AG09309 (cell line): ENCODE measurements at places on chromosomes 2 and 18.

GRCh38 chr2:30301551-30301950 is 70.2 kb downstream of the LBH start:
- no peak for DNase-seq

DNA sequence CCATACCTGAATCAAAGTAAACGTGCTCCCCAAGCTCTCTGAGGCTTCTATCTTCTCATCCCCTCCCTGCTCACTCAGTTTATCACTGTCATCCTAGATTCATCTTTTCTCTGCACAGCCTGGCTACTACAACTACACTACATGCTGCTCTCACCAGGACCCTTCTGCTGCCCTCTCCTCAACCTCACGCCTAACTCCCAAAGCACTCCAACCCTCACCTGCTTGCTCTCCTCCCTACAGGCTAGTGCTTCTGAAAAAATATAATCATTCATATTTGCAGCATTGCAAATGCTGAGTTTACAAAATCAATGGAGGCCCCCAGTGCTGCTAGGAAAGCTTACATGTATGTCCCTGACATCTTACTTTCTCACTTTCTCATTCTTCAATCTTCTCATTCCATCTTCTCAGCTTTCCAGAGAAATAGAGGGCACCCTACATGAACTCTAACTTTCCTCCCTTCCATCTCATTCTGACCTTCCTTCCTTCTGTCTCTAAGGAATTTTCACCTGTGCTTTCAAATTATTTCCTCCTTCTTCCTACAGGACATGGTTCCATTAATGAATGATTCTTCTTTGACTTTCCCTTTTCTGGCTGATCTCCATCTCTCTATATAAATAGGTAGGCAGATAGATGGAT is 36.3 kb downstream of the EVA1A start:
- no peak for DNase-seq

DNA sequence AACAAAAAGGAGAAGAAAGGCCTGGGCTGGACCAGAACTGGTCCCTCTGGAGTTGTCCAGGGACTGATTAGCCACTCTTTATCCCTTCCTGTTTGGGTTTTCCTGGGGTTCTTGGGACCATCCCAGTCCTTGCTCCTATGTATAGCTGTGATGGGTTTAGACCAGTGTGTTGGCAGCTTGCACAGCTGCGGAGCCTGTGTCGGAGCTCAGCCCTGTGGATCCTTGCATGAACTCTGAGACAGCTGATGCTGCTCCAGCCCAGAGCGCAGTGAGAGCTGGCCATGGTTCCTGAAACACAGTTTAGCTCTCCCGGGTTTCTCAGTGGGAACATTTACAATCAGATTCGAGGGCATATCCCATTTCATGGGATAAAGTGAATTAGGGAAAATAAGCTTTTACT is 16.9 kb downstream of the IMPA2 start:
- no peak for DNase-seq

- DNase-seq = no peak
Observed at GRCh38 chr2:69013142-69013839, at the start of gene ANTXR1. ANTXR1 (plus strand) TSS chr2:69013179; CDS start chr2:69013500, 321 bp downstream.

- no peak for DNase-seq
Observed at GRCh38 chr2:7017671-7018281, 100.6 kb downstream of the RNF144A start.

- no peak for DNase-seq
Observed at GRCh38 chr2:191302459-191303139, 57.4 kb downstream of the MYO1B start.

DNA sequence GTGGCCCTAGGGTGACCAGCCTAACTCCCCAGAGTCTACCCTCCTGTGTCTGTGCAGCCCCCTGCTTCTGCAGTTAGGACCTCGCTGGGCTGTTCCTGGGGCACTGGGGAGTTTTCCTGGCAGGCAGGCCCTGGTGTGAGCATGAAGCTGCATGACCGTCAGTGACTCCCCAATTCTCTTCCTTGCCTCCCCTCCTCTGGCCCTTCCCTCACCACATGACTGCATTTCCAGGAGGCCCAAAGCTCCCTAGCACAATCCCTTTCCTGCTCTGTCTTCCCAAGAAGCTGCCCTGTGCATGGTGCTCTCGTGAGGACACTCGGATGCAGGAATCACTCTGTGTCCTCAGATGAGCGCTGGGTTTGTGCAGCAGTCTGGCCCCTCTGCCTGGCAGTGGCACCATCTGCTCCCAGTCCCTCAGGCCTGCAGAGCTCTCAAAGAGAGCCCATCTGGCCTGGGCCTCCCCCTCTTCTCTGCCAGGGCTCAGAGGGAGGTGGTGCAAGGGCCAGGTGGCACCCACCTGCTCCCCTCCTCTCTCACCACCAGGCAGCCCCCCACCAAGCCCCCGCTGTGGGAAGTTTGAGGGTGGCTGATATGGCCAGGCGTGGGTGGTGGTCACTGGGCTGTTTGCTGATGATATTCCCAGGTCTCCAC is 125.6 kb upstream of the HS6ST1 start:
- DNase-seq = no peak

- DNase-seq = no peak
Observed at GRCh38 chr18:33600846-33601245, 22.8 kb downstream of the ASXL3 start.

DNA sequence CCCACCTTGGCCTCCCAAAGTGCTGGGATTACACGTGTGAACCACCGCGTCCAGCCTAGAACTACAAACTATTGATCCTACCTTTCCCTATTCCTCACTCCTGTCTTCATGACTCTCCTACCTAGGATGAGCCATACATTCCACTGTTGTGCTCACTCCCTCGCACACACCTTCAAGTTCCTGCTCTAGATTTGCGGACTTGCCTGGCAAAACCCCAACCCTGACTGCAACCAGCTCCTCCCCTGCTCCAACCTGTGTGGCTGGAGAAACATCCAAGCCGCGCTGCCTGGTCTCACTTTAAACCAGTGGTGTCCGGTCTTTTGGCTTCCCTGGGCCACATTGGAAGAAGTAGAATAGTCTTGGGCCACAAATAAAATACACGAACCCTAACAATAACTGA is 5.0 kb upstream of the DNPEP start:
- DNase-seq = no peak

GRCh38 chr2:129008055-129008880 is 689.6 kb upstream of the HS6ST1 start:
- DNase-seq = no peak

- no peak for DNase-seq
Observed at GRCh38 chr18:25072205-25072604, 279.8 kb downstream of the ZNF521 start.
